ENCODE measurements at places on chromosomes 13 and 19.

GRCh38 chr19:41694831-41695635 lies 7.0 kb upstream of the CEACAM7 start:
- no peak for DNase-seq

GRCh38 chr19:18650468-18651041 lies 13.7 kb downstream of the KLHL26 start:
- DNase-seq: no peak

DNA sequence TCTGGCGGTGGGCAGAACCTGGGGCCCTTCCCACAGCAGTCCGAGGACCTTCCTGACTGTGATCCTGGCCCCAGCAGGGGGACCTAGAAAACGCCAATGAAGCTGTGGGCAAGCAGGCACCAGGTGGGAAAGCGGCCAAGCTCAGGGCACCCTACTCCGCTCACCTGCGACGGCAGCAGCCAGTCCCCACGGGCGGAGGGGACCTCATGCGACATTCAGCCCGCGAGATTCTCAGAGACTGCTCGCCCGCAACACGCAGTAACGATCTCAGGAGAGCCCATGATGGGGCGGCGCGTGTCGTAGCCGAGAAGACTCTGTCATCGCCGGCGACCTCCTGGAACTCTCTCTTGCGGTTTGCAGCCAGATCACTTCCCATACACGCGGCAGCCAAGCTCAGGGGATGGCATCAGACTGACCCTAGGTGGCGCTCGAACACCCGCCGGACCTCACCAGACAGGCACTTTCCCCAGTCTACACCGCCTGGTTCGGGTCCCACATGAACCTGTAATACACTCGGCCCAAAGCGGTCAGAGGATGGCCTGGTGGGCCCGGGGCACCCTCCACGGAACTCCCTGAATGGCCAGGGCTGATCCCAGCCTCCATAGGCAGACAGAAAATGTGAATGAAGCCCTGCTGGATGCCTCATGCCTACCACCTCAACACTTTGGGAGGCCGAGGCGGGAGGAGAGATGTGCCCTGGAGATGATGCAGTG lies 26.5 kb downstream of the MAN2B1 start:
- DNase-seq: peak; percentile 92

GRCh38 chr13:110644892-110645521 lies 29.7 kb downstream of the NAXD start:
- peak; percentile 94 for DNase-seq

- DNase-seq: no peak
These were observed 9.6 kb upstream of the BBC3 start for GRCh38 chr19:47240556-47240955.

DNA sequence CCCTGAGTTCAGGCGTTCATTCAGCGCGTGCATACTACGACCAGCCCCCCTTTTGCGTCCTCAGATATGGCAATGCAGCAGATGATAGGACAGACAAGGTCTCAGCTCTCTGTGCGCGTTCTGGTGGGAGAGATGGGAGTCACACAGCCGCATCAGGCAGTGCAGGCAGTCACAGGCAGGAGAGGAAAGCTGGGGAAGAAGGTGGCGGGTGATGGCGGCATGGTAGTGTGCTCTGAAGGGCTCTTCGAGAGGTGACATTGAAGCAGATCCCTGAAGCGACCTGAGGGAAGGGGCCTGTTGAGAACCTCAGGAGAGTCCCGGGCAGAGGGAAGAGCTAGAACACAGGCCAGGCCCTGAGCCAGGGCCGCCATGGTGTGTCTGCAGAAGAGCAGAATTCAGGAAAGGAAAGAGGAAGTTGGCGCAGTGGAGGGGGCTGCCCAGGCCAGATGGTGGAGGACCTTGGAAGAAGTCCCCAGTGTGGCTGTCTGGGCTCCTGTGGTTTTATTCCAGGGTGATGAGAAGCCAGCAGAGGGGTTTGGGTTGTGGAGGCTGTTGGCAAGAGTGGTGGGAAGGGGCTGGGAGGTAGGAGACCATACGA lies 3.5 kb downstream of the USF2 start:
- no peak for DNase-seq

DNA sequence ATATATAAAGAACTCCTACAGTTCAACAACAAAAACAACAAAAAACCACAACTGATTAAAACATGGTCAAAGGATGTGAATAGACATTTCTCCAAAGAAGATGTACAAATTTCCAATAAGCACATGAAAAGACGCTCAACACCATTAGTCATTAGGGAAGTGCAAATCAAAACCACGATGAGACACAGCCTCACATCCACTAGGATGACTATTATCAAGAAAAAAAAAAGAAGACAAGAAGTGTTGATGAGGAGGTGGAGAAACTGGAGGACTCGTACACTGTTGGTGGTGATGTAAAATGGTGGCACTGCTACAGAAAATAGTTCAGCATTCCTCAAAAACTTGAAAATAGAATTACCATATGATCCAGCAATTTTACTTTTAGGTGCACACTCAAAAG lies 61.0 kb upstream of the SOX1 start:
- no peak for DNase-seq

- DNase-seq: no peak
These were observed 14.5 kb upstream of the SPC24 start for GRCh38 chr19:11169896-11170678.

DNA sequence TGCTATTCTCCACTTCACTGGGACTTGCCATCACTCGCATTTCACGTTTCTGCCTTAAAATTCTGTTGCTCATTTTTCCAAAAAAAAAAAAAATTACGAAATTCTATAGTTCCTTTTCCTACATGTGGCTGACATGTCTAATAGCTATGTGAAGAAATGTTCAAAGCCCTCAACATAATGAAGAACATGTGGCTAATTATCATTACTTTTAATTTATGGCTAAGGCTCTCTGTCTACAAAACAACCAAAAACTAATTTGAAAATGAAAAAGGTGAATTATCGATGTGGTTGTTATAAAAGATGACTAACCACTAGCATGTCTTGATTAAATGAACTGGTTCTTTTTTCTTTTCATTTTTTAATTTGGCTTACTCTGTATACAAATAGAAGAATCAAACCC lies 940.0 kb downstream of the EFNB2 start:
- no peak for DNase-seq

DNA sequence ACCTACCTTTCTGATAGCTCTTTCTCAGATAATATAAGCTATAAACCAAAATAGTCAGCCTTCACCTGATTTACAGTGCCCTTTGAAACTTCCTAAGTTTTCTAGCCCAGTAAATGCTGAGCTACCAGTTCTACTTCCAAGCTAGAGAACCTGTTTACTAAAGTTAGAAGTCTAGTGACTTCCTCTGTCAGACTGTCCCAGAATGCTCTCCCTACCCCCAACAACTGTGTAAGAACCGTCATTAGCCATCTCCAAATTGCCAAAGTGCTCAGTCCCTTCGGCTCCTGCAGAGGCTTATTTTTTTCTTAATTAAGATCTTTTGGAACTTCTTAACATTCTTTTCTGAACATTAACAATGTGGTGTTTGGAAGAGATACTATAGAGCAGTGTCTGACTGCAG lies 3.2 kb upstream of the ABCC4 start:
- DNase-seq: no peak

DNA sequence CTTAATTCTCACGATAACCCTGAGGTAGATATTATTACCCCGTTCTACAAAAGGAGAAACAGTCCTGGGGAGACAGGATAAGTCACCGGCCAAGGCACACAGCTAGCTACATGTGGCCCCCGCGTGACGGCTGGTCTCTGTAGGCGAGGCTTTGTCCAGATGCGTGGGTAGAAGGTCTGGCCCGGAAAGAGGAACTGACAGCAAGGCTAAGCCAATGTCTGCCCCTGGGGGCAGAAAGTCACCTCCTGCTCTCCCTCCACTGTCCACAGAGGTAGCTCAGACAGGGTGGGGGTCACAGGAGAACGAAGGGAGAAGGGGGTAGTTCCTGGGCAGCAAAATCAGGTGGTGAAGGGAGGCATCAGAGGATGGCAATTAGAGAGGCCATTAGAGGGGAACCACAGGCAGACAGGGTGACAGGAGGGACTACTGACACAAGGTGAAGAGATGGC lies 1.8 kb downstream of the APOC4 start:
- DNase-seq: no peak

DNA sequence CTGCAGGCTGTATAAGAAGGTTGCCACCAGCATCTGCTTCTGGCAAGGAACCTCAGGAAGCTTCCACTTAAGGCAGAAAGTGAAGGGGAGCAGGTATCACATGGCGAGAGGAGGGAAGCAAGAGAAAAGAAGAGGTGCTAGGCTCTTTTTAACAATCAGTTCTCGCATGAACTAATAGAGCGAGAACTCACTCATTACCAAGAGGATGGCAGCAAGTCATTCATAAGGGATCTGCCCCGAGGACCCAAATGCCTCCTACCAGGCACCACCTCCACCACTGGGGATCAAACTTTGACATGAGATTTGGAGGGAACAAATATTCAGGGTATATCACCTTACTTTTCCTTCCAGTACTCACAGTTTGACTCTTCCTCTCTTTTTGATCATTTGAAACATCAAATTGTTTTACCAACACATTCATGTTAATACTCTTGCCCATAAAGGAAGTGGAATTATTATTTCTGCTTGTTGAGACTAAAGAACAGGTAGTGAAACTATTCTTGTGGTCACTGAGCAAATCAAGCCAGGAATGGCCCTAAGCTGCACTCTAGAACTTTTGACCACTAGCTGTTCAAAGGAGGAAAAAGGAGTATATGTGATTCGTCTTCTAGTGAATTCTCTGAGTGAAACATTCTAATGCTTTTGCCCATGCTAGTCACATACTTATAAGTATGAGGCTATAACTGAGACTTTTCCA lies 45.0 kb downstream of the LACC1 start:
- DNase-seq: no peak

- peak; percentile 81 for DNase-seq
These were observed 130.3 kb upstream of the SERP2 start for GRCh38 chr13:44243198-44243857.

GRCh38 chr19:17184371-17184841 lies 30.8 kb upstream of the USE1 start:
- no peak for DNase-seq

- no peak for DNase-seq
These were observed 93.5 kb downstream of the ATP11A start for GRCh38 chr13:112783135-112783977.

DNA sequence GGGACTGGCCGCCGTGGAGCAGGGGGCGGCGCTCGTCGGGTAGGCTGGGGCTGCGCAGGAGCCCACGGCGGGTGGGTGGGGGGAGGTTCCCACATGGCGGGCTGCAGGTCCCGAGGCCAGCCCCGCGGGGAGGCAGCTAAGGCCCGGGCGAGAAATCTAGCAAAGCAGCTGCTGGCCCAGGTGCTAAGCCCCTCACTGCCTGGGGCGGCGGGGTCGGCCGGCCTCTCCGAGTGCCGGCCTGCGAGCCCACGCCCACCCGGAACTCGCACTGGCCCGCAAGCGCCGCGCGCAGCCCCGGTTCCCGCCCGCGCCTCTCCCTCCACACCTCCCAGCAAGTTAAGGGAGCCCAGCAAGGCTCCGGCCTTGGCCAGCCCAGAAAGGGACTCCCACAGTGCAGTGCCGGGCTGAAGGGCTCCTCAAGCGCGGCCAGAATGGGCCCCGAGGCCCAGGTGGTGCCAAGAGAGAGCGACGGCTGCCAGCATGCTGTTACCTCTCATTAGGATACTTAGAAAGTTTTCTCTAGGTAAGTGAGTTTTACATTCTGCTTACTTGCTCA lies 1463.5 kb upstream of the MIR17HG start:
- DNase-seq: no peak

GRCh38 chr13:37129866-37130265 lies 24.4 kb upstream of the CSNK1A1L start:
- DNase-seq: no peak

DNA sequence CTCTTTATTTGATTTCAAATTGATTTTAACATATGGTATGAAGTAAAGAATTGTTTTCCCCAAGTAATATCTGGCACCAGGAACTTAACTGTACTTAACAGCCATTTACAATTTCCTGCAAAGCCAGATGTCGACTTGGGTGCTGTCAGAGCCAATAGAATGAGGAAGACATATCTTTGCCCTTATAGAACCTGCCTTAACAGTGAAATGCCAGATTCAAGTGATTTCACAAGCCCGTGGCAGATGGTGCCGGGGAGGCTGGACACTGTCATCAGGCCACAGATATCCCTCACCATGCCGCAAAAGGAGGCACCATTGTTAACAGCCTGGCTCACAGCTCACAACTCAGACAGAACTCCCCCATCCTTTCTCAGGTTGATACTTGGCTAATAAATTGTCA lies 48.7 kb downstream of the ESD start:
- DNase-seq: no peak

DNA sequence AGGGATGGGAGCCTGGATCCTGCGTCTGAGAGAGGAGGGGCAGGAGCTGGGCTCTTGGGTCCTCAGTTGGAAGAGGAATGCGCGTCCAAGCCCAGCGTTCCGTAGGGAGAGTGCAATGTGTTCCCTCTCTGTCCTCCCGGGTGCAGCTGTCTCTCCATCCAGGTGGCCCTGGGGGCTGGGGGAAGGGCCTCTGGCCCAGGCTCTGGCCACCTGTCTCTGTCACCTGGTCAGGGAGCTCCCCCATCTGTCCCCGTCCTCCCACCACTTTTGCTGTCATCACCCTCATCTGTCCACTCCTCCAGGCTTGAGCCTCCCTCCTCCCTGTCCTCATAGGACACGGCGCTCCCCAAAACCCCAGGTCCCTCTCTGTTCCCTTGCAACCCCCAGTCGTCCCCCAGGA lies 3.7 kb upstream of the SBK2 start:
- no peak for DNase-seq

DNA sequence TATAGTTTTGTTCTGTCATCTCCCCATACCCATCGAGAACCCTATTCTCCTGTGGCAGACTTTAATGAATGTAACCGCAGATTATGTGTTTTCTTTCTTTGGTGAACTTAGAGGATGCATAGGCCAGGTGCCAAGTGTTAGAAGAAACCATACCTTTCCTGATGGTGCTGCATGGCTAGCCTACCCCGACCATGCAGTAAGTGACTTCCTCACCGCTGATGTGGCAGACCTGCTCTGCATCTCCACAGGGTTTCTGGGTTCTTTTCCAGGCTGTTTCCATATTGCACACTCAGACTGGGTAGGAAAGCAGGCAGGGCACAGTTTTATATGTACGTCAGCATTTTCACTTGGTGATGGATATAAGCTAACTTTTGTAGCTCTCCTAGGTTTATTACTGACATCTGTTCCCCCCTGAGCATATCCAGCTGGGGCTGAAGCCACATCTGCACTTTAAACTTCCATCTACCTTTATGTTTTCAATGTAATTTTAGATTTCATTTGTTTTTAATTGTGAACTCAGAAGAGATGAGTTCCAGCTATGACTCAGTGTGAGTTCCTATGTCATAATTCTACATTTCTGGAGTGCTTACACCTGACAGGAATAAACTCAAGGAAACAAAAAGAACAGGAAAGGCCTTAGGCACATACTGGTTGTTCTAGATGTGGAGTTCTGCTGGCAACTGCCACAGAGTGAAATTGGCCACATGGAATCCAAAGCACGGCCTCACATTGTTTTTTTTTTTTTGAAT lies 42.3 kb downstream of the LRCH1 start:
- DNase-seq: no peak
